Cardiac muscle cell (in vitro differentiated cells and primary cell): ENCODE measurements at places on chromosomes 3 and 15. TPM values are rescaled to one million over a fixed set of nuclear protein-coding genes. Genes with fewer than 3 reads are reported as not detected.

- no peak for DNase-seq
- H3K4me3 ChIP-seq = no peak overlapping the region
- no peaks in the 10 kb centered on the region for H3K36me3 ChIP-seq
These were observed 640.8 kb upstream of the TBL1XR1 start for GRCh38 chr3:177837951-177838655.

GRCh38 chr3:172066880-172067796 lies 27.8 kb downstream of the FNDC3B start:
- peaks cover 22% of the 10 kb centered on the region for H3K4me1 ChIP-seq
- DNase-seq = no peak
- H3K27ac ChIP-seq = no peak overlapping the region
- no peaks in the 10 kb centered on the region for H3K36me3 ChIP-seq
- H3K4me3 ChIP-seq = no peak overlapping the region
- H3K27me3 ChIP-seq = no peaks in the 10 kb centered on the region

DNA sequence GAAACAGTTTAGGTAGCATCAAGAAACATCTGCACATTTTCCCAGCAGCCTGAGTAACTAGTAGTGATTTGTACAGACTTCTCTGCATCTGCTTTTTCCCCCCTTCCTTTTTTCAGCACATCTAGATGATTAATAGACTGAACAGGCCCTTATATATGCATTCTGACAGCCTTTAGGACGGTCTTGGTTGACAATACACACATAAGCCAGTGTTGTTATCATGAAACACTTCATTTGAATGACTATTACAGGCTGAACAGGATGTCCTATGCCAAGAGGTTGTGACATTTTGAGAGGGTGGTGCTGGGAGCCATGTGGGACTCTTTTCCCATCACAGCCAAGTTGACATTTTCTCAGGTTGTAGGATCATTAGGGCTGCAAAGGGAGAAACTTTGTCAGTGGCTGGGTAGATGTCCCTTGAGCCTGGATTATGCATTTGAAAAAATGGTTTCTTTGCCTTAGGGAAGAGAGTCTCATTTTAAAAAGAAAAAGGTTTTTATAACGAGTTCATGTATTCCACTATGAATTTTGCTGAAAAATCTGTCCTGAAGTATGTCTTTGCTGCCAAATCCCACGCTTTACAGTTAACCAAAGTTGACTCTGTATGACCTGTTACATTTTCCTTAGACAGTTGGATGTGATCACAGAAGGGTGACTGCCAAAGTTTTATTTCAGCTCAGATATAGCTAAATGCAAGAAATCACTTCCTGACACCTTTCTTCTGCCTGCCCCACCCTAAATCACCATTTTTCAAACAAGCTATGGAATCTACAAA lies 73.7 kb downstream of the FILIP1L start:
- H3K4me1 ChIP-seq = peaks cover 8% of the 10 kb centered on the region
- no peak overlapping the region for H3K27ac ChIP-seq
- no peaks in the 10 kb centered on the region for H3K36me3 ChIP-seq
- no peak overlapping the region for H3K4me3 ChIP-seq
- peak; percentile 81 for DNase-seq

DNA sequence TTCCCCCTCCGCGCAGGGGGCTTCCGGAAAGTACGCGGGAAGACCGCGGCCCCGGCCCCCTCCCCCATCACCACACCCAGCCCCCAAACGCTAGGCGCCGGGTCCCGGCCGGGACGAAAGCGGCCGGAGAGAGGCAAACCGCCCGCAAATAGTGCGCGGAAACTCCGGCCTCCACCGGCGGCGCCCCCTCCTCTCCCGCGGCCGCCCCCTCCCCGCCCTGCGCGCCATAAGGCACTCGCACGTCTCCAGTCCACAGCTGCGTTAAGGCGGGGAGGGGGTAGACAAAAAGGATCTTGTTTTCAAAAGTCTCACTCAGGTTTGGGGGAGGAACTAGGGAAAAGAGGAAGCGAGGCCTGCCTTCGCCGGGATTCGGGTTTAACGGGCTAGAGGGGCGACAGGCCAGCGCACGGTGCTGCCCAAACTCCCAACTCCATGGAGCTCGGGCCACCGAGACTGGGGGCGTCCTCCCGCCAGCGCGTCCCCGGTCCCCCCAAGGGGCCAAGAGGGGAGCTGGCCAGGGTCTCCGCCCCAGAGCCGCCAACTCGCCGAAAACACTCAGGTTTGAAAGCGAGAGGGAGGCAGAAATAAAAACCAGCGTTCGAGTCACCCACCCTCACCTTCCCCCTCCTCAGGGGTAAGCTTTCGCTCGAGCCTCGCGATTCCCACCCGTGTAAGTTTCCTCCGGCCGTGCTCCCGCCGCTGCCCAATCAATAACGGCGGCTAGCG lies 1.8 kb downstream of the ANP32A start:
- no peaks in the 10 kb centered on the region for H3K36me3 ChIP-seq
- peak overlapping the region; percentile 96 for H3K4me3 ChIP-seq
- H3K27ac ChIP-seq = peak overlapping the region; percentile 99
- H3K27me3 ChIP-seq = no peaks in the 10 kb centered on the region
- H3K4me1 ChIP-seq = peaks cover 24% of the 10 kb centered on the region

- H3K4me3 ChIP-seq = no peak overlapping the region
- H3K27me3 ChIP-seq = no peaks in the 10 kb centered on the region
- no peaks in the 10 kb centered on the region for H3K4me1 ChIP-seq
These were observed 8.2 kb downstream of the THOC7 start for GRCh38 chr3:63855333-63855940.

- no peak overlapping the region for H3K27ac ChIP-seq
- no peaks in the 10 kb centered on the region for H3K27me3 ChIP-seq
- H3K36me3 ChIP-seq = no peaks in the 10 kb centered on the region
These were observed 184.1 kb downstream of the FOXP1 start for GRCh38 chr3:71399478-71399877.

GRCh38 chr3:42439261-42440115 lies 29.1 kb upstream of the LYZL4 start:
- H3K27me3 ChIP-seq = no peaks in the 10 kb centered on the region
- H3K27ac ChIP-seq = no peak overlapping the region
- H3K4me1 ChIP-seq = no peaks in the 10 kb centered on the region
- no peaks in the 10 kb centered on the region for H3K36me3 ChIP-seq
- DNase-seq = no peak
- no peak overlapping the region for H3K4me3 ChIP-seq

DNA sequence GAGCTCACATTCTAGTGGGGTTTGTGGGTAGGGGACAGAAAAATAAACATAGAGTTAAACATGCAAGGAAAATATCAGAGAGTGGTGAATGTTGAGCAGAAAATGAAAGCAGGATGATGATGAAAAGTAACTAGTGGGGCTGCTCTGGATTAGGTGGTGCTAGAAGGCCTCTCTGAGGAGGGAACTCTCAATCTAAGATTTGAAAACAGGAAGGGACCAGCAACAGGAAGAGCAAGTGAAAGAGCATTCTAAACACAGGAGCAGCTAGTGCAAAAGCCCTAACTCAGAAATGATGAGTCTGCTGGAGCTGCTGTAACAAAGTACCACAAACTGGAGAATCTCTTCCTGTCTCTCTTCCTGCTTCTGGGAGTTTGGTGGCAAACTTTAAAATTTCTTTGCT lies 468.6 kb upstream of the AGTR1 start:
- no peaks in the 10 kb centered on the region for H3K36me3 ChIP-seq
- no peak overlapping the region for H3K27ac ChIP-seq
- H3K4me1 ChIP-seq = no peaks in the 10 kb centered on the region
- no peak overlapping the region for H3K4me3 ChIP-seq
- H3K27me3 ChIP-seq = no peaks in the 10 kb centered on the region

DNA sequence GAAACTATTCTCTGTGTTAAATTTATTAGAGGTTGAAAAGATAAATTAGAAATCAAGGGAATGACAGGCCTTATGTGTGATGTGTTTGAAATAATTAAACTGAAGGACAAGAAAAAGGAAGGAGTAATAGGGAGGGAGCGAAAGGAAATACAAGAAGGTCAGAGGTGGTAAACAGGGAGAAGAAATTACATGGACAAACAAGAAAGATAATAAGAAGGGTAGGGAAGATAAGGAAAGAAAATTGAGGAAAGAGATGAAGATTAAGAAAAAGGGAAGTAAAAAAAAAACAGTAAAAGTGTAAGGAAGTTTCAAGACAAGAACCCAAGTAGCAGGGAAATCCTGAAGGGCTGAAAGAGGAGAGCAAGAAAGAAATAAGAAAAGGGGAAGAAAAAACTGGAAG lies 26.2 kb upstream of the ANXA2 start:
- H3K27ac ChIP-seq = no peak overlapping the region
- no peak overlapping the region for H3K4me3 ChIP-seq
- H3K27me3 ChIP-seq = no peaks in the 10 kb centered on the region
- DNase-seq = no peak

- H3K27ac ChIP-seq = no peak overlapping the region
- H3K4me3 ChIP-seq = no peak overlapping the region
- H3K27me3 ChIP-seq = no peaks in the 10 kb centered on the region
- DNase-seq = peak; percentile 88
- H3K36me3 ChIP-seq = peaks cover 5% of the 10 kb centered on the region
These were observed 16.4 kb upstream of the ZNF609 start for GRCh38 chr15:64443747-64444621.

- H3K36me3 ChIP-seq = no peaks in the 10 kb centered on the region
- H3K4me1 ChIP-seq = no peaks in the 10 kb centered on the region
- no peak for DNase-seq
- no peak overlapping the region for H3K27ac ChIP-seq
These were observed 534.1 kb upstream of the KCNMB2 start for GRCh38 chr3:178002113-178002512.

GRCh38 chr15:44726568-44727484 lies 9.5 kb upstream of the TRIM69 start:
- H3K4me1 ChIP-seq = peaks cover 7% of the 10 kb centered on the region
- H3K36me3 ChIP-seq = no peaks in the 10 kb centered on the region
- H3K27ac ChIP-seq = no peak overlapping the region
- DNase-seq = peak; percentile 95

GRCh38 chr15:71430782-71431181 lies 315.5 kb downstream of the THSD4 start:
- no peak overlapping the region for H3K4me3 ChIP-seq
- no peaks in the 10 kb centered on the region for H3K4me1 ChIP-seq
- no peak overlapping the region for H3K27ac ChIP-seq
- H3K27me3 ChIP-seq = no peaks in the 10 kb centered on the region

DNA sequence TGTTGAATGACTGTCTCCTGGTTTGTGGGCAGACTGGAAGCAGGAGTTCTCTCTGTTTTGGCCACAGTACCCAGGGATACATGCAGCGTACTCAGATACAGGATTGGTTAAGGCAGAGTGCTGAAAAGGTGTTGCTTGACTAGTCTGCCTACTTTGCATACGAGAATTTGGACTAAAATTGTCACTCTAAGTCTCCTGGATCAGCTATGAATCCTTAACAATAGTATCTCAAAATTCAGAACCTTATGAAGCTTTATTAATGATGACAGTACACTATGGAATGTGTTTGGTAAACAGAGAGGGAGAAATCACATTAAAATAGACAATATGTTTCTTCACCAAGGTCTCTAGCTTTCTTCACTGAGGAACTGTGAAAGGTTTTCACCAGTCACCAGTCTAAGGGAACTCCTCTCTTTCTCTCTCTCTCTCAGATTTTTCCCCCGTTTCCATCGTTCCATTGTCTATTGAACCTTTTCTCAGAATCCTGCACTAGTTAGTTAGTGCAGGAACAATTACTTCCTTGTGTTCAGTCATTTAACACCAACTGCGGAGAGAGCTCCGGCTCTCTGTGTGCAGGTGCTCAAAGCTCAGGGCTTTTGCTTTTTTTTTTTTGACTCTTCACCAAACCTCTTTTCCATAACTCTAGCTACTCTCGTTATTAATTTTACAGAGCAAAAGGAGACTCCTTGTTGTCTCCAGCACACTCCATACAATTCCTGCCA lies 85.9 kb upstream of the FNDC3B start:
- DNase-seq = no peak
- no peaks in the 10 kb centered on the region for H3K36me3 ChIP-seq
- H3K27me3 ChIP-seq = no peaks in the 10 kb centered on the region
- H3K4me3 ChIP-seq = no peak overlapping the region
- H3K27ac ChIP-seq = no peak overlapping the region

GRCh38 chr3:4996771-4997291 lies 17.6 kb downstream of the BHLHE40 start:
- peaks cover 19% of the 10 kb centered on the region for H3K27me3 ChIP-seq
- H3K4me3 ChIP-seq = no peak overlapping the region
- H3K4me1 ChIP-seq = peaks cover 15% of the 10 kb centered on the region
- no peaks in the 10 kb centered on the region for H3K36me3 ChIP-seq
- no peak overlapping the region for H3K27ac ChIP-seq

DNA sequence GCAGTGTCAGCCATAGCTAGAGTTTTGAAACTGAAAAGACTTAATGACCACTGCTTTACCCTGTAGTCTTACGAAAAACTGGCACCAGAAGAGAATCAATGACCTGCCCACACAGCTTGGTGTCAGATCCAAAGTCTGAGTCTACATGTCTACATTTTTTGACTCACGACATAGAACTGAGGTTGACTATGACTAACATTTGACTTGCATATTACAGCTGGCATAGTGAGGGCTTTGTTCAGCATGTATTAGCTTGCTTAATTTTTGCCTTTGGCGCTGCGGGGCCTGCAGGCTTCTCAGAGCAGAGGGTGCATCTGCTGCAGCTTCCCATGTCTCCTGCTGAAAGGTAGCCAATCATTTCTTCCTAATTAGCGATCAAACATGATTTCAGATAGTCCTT lies 167.0 kb downstream of the EBLN2 start:
- no peaks in the 10 kb centered on the region for H3K27me3 ChIP-seq
- no peak overlapping the region for H3K4me3 ChIP-seq
- no peaks in the 10 kb centered on the region for H3K36me3 ChIP-seq
- H3K4me1 ChIP-seq = no peaks in the 10 kb centered on the region
- no peak for DNase-seq
- no peak overlapping the region for H3K27ac ChIP-seq

DNA sequence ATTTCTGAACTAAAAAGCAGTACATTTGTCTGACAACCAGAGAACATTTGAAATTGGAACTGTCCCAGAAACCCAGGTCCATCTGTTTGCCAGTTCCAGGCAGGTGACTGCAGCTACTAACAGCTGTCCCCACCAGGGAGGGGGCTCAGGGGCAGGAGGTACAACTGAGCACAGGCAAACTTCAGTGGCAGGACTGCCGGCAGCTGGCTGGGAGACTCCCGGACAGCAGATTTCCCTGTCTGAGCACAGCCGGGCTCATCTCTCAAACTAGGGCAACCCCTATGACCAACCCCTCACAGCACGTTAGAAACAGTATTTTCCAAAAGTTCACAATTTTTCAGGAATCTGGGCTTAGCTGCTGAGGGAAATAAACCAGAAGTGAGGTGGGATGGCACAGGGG lies 88.8 kb downstream of the MEGF11 start:
- H3K27ac ChIP-seq = no peak overlapping the region
- H3K36me3 ChIP-seq = no peaks in the 10 kb centered on the region
- no peaks in the 10 kb centered on the region for H3K4me1 ChIP-seq
- no peak overlapping the region for H3K4me3 ChIP-seq

- no peaks in the 10 kb centered on the region for H3K4me1 ChIP-seq
- peak; percentile 2 for DNase-seq
- no peak overlapping the region for H3K4me3 ChIP-seq
- H3K27ac ChIP-seq = no peak overlapping the region
These were observed 125.1 kb downstream of the GABRG3 start for GRCh38 chr15:27095886-27096624.

CPN2 gene
- 0.36 and 0.56 TPM in 2 replicates for total RNA-seq

ACTC1 gene
- 1,687 and 2,394 TPM in 2 replicates for total RNA-seq

ARGFX gene
- total RNA-seq = not detected in 2 replicates

IL1RAP gene
- 6.5 and 8.9 TPM in 2 replicates for total RNA-seq

MEGF11 gene
- 0.28 and 0.30 TPM in 2 replicates for total RNA-seq

FEZF2 gene
- not detected in 2 replicates for total RNA-seq

TMIE gene
- total RNA-seq = 0.63 and 0.85 TPM in 2 replicates
